ENCODE measurements at places on chromosomes 7 and 10.

DNA sequence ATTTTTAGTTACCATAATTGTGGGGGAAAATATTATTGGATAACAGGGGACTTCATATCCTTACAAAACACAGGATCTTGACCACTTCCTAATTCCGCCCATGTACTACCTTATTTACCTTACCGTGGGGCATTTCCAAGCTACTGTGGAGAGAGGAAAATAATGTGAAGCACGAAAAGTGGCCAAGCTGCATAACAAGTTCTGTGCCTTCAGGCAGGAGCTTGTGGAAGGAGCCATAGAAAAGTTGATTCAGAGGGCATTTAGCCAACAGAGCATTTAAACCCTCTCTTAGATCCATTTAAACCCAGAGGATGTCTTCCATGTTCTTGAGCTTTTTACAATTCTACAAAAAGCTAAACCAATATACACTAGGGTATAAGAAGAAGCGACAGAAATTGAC, 41.6 kb downstream of the DNAJB9 start:
- DNase-seq = no peak

GRCh38 chr10:78335691-78336401, 302.2 kb downstream of the RPS24 start:
- no peak for DNase-seq

- no peak for DNase-seq
Observed at GRCh38 chr10:93850031-93851015, 43.5 kb upstream of the SLC35G1 start.

DNA sequence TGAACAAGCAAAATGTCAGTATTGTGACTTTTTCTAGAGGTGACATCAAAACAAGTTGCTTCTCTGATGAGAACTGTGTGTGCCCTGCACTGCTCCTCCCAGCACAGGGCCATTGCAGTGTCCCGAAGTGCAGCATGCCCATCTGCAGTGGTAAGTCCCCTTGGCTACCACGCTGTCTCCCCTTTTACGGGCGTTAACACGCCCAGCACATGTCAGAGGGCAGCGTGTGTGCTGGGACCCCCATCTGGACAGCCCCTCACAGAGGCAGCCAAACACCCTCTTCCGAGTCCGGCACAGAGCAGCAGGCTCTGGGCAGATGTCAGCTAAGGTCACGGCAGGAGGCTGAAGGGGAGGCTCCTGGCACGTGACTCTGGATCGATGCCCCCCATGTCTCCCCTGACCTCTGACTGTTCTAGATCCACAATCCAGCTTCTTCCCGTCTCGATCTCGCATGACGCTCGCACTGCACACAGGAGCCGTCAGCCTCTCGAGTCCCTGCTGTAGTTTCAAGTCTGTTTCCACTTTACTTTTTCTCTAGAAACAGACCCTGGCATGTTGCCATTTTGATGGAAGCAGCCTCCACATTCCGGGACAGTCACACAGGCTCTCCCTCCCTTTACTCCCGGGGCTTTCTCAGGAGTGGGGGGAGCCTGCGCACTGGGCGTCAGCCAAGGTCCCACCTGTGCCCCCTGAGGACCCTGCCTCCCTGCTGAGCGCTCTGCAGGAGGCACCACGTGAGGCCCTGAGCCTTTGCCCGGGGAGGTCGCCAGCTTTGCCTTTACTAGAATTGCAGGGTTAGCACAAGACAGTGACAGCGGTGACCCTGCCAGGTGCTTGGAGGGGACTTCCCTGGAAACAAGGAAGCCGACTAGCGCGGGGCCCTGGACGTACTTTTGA, 133.8 kb downstream of the TCERG1L start:
- DNase-seq = no peak

GRCh38 chr7:115968596-115968995, 62.0 kb downstream of the TFEC start:
- DNase-seq = no peak

GRCh38 chr7:155269766-155270585, 27.7 kb upstream of the INSIG1 start:
- DNase-seq = no peak

DNA sequence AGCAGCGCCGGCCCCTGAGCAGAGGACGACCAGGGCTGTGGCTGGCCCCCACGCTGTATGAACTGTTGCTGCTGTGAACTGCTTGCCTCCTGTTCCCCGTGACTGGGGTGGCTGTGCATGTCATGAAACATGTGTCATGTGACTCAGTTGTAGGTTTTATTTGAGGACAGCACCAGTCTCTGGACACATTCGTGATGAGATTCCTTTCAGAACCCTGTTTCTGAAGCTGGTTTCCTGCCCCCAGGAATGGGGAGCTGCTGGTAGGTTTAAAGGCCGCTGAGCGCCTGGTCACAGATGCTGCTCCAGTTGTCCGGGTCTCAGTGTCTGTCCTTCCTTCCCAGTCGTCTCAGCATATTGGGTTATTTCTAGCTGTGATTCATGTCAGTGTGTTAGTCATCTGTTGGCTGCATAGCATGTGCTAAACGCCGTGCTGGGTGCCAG, 79.1 kb upstream of the PPIF start:
- no peak for DNase-seq

DNA sequence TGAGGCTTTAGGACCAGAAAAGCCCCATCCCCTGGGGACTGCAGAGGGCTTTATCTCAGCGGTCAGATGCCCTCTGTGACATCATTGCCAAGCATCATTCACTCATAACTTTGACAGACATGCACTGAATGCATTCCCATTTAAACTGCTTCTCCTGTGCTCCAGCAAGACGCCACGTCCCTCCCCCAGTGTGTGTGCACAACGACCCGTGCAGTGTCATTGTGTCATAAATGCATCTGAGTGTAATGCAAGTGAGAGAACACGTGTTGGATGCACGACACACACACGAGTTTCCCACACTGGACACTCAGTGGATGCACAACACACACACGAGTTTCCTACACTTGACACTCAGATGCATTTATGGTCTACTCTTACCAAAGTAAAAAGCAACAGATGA, 337.9 kb downstream of the PTPRN2 start:
- no peak for DNase-seq

- no peak for DNase-seq
Observed at GRCh38 chr10:120719333-120719732, 131.8 kb upstream of the WDR11 start.

- no peak for DNase-seq
Observed at GRCh38 chr7:137642472-137642871, 204.3 kb downstream of the DGKI start.

DNA sequence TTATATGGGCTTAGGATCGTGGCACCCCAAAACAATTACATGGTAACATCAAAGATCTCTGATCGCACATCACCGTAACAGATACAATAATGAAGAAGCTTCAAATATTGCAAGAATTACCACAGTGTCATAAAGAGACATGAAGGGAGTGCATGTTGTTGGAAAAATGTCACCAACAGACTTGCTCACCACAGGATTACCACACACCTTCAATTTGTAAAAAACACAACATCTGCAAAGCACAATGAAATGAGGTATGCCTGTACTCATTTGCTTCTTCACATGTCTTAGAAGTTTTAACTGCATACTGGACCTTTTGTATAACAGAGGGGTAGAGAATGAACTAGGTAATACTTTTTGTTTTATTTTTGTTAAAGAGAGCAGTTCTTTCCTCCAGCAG, 96.6 kb downstream of the TPST1 start:
- DNase-seq = no peak

- no peak for DNase-seq
Observed at GRCh38 chr10:50788951-50789945, 49.5 kb downstream of the ASAH2B start.

DNA sequence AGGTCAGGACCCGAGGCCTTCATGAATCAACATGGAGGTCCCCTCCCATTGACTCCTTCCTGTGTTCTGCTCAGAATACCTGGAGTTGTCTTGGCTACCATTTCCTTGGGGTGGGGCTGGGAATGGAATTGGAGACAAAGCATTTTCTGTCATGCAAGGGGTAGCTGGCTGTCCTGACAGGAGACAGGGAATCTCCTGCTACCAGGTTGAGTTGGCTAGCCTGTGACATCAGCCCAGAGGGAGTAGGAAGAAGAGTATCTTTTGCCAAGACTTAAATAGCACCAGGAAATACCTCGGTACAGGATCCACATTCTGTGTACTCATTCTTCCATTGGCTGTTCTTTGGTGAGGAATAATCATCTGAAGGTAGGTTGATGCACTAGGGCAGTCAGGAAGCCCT, 4.9 kb downstream of the ZDHHC16 start:
- no peak for DNase-seq

DNA sequence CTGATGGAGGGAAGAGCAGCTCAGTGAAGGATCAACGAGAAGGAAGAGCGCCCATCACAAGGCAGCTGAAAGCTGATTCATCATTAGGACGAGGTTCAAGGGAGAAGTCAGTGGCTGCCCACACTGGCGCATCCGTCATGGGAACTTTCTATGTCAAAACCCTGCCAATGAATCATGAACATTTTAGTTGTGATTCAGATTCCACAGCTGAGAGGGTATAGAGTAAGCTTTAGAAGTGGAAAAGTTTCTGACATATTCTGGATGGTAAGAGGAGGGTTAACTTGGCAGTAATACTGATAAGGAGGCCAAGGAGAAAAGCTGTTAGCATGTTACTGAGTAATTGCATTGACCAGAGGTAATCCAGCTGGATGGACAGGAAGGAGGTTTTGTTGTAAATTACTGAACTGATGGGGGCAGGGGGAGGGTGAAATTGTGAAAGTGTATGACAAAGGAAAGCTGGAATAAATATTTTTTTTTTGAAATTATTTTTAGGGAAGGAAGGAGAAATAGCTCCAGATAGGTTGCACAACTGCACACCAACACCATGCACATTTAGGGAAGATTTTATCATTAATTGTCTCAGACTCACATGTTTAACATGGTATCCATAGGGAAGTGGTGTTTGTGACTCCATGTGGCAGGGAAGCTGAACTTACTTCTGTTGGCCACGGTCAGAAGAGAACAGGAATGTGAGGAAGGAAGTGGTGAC, 78.3 kb upstream of the NRP1 start:
- no peak for DNase-seq

DNA sequence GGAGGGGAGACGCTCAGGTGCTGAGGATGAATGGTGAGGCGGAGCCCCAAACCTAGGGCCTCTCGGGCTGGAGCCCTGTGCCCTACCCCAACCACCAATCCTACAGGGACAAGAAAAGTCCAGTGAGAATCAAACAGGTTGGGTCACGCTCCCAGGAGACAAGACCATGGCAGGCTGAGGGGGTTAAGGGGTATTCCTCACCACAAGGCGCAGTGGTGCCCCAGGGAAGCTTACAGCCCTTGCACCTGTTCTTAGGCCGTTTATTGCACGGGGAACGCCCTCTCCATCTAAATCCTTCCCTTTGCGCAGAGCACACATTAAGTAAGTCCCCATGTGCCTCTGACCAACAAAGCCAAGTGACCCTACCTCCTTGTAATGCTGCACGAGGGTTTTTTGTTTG, 3.5 kb downstream of the FZD9 start:
- no peak for DNase-seq

GRCh38 chr7:116990056-116990455, 36.8 kb downstream of the ST7 start:
- DNase-seq = no peak

DNA sequence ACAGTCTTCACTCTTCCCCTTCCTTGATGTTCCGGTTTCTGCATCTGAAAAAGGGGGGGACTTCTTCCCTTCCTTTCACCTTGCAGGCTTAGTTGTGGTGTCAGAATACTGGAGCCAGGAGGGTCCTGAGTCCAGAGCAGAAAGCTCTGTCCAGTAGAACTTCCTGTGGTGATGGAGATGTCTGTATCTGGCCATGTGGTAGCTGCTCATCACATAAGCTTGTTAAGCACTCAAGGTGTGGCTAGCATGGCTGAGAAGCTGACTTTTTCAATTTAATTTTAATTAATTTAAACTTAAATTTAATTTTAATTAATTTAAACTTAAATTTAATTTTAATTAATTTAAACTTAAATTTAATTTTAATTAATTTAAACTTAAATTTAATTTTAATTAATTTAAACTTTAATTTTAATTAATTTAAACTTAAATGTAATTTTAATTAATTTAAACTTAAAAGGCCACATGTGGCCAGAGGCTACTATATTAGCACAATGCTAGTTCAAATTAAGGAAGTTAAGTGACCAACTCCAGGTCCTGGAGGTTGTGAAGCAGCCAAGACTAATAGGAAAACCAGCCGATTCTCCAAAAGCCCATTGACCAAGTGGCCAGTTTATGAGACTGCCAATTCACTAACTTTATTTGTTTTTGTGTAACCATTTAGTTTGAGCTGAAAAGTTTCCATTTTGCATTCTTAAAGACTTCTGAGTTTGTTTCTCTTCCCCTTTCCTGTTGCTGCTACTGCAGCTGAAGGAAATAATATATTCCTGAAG, 16.3 kb downstream of the MSRB2 start:
- no peak for DNase-seq

GRCh38 chr7:105444342-105444987, 55.7 kb upstream of the SRPK2 start:
- no peak for DNase-seq

DNA sequence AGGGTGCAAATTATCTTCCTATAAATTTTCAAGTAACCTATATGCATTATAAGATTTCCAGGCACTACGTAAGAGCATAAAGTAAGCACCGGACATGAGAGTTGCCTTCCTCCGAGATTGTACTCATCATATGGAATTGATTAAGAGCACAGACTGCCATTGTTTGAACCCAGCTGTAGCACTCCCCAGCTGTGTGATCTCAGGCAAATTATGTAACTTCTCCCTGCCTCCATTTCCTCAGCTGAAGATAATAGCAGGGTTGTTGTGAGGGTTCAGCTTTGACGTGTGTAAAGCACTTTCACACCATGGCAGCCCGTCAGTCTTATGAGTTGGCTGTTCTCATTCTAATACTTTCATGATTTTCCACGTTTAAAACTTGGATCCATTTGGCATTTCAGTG, 122.6 kb downstream of the ITIH5 start:
- DNase-seq = no peak

- DNase-seq = no peak
Observed at GRCh38 chr7:89104748-89105685, 309.5 kb upstream of the TEX47 start.

DNA sequence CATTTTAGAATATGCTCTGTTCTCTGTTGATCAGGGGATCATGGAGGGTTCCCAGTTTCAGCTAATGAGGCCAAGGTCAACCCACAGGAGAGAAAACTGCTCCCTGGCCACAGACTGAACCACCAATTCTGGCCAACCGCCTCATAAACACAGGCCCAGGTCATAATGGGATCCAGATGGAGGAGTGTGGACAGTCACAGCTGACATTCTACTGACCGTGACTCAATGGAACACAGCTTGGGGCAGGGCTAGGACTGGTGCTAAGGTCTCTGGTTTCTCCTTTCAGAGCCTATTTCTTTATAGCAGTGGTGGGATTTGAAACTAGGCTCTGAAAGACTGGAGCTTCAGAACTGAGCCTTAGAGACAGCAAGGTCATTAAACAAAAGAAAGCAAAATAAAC, 68.3 kb downstream of the HIPK2 start:
- DNase-seq = no peak

Measured in erythroblast (primary cell).